T-helper 17 cell (primary cell): ENCODE measurements at places on chromosomes 2 and 18.

GRCh38 chr2:238665919-238666318 is 182.0 kb upstream of the TWIST2 start:
- no peak for DNase-seq

DNA sequence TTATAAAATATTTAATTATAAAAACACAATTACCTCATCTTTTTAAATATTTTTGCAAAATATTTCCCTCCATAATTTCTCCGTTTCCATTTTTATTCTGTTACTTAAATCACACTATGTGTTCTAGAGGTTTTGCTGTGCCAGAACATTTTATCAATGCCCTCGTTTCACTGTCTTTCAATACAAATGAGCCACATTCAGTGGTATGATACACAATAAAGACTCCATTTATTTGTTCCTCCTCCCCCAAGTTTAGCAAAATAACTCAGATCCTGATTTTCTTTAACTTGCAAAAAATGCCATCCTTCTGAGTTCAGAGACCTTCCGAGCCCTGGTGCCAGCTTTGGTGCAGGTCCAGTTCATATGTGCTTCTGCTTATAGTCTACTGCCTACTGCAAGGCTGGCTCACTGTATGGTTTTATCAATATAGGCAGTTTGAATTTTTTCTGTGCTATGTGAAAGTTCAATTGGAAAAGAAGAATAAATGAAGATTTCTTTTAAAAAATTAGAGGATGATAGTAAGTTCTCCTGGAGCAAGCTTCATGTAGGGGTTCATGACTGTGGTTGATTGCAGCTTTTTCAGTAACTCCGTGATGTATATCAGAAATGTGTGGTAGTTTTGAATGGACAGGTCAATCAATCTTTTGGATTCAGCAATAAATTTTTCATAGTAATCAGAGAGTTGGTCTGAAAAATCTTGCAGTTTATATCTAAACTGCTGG is 42.5 kb downstream of the APOB start:
- no peak for DNase-seq

DNA sequence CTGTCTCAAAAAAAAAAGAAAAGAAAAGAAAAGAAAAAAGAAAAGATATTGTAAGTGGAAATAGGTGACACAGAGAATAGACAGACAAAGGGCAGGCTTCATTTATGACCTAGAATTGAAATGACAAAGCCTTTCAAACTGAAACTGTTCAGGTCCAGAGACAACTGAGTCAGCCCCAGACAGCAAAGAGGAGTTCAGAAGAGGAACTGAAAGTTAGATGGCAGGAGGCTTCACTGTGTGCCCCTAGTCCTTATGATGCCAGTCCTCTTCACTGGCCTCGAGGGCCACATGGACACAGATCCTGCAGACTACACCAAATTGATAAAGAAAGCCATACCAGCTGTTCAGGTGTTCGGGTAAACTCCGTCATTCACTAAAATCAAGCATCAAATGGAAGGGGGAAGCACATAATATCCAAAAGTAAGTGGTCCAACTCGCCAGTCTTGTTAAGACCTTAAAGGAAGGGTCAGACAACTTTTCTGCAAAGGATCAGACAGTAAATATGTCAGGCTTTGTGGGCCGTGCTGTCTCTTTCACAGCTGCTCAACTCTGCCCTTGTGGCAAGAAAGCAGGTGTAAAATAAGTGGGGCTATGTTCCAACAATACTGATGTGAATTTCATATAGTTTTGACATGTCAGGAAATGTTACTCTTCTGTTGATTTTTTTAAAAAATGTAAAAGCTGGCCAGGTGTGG is 231.9 kb upstream of the MGAT5 start:
- no peak for DNase-seq

- DNase-seq: no peak
Observed at GRCh38 chr2:22999951-23000350, 385.0 kb upstream of the KLHL29 start.

GRCh38 chr18:4270988-4271387 is 184.1 kb downstream of the DLGAP1 start:
- no peak for DNase-seq

DNA sequence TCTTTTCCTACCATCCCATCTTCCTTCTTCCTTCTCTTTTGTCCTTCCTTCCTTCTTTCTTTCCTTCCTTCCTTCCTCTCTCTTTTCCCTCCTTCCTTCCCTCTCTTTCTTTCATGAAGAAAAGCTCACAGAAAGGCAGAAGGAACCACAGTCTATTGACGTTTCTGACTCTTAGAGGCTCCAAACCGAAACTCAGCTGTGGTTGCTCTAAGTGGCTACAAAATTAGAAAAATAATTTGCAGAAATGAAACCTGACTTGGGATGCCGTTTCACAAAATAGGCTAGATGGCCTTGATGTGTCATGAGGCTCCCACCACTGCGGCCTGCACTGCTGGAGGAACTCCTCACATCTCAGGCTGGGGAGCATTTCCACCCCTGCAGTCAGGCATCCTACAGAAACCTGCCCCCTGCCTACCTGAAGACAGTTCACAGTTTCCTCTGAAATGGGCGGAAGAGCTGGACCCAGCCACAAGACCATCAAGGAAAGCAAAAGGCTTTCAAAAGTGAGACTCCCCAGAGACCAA is 165.6 kb downstream of the SMAD7 start:
- no peak for DNase-seq

DNA sequence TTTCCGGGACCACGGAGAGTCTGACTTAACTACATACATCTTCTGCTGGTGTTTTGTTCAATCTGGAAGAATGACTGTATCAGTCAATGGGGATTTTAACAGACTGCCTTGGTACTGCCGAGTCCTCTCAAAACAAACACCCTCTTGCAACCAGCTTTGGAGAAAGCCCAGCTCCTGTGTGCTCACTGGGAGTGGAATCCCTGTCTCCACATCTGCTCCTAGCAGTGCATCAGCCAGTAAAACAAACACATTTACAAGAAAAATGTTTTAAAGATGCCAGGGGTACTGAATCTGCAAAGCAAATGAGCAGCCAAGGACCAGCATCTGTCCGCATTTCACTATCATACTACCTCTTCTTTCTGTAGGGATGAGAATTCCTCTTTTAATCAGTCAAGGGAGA is 23.1 kb downstream of the ICOS start:
- DNase-seq: no peak

DNA sequence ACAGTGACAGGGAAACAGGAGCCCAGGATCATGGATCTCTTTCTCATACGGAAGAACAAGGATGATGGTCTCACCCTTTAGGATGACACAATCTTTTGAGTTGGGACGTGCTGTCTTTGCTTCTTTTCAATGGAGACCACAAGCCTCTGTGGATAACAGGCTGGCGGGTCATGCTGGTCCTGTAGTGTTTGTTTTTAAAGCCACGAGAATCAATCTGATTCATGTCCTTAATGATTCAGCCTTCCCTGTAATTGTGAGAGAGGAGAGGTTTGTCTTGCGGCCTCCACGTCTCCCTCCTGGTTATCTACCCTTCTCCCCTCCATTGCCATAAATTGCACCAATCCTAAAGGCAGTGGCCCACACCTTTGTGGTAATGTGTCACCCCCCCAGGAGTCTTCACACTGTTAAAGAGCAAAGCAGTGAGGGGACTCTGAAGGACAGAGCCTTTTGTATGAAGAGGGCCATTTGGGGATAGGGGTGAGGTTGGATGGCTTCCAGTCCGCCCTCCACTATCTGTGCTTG is 87.7 kb upstream of the TGFA start:
- DNase-seq: no peak
